ENCODE measurements at places on chromosomes 6 and 20.

GRCh38 chr6:157983406-157984119, 1.9 kb downstream of the SYNJ2 start:
- DNase-seq = no peak

- no peak for DNase-seq
Measured at GRCh38 chr6:117397536-117398227, 28.1 kb downstream of the ROS1 start.

DNA sequence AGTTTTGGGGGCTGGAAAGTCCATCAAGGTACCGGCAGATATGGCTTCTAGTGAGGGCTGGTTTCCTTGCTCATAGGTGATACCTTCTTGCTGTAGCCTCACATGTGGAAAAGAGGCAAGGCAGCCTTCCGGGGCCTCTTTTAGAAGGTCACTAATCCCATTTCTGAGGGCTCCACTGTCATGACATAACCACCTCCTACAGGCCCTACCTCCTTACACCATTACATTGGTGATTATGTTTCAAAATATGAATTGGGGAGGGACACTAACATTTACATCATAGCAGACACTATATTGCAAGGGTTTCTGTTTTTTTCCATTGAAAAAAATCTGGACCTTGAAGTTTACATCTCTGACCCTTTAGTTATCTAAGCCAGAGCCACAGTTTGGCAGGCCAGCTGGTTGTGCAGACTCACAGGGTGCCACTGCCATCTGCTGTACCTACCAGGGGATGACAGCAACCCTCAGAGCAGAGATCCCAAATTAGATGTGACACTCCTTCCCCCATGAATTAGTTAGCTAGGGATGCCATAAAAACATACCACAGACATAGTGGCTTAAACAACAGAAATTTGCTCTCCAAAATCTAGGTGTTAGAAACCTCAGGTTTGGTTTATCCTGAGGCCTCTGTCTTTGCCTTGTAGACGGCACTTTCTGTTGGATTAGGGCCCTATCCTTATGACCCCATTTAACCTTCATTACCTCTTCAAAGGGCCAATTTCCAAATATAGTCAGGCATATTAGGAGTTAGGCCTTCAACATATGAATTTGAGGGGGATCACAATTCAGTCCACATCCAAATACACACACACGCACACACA, 166.4 kb upstream of the RNF217 start:
- DNase-seq = no peak

DNA sequence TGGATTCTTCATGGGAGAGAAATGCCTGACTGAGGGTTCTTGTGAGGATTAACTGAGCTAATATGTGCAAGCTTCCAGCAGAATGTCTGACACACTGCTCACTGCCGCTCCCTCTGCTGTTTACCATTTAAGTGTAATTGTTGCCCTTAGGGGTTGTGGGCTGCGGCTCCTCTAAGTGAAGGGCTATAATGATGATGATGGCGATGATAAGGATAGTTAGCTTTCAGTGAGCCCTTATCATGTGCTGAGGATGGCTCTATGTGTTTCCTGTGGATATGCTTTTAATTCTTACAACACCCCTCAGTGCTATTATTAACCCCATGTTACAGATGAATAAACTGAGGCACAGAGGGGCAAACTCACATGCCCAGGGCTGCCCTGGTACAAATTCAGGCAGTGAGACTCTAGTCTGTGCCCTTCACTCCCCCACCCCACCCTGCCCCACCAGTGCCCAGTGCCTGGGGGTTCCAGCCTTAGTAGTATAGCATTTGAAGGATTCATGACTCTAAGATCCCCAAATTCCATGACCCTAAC, 33.4 kb downstream of the TGM2 start:
- DNase-seq = no peak

GRCh38 chr20:52104546-52105441, 86.8 kb downstream of the ZFP64 start:
- DNase-seq = peak; percentile 19

- no peak for DNase-seq
Measured at GRCh38 chr6:43093436-43094289, 17.5 kb downstream of the PTK7 start.

- DNase-seq = no peak
Measured at GRCh38 chr6:354631-355280, 36.8 kb upstream of the IRF4 start.

DNA sequence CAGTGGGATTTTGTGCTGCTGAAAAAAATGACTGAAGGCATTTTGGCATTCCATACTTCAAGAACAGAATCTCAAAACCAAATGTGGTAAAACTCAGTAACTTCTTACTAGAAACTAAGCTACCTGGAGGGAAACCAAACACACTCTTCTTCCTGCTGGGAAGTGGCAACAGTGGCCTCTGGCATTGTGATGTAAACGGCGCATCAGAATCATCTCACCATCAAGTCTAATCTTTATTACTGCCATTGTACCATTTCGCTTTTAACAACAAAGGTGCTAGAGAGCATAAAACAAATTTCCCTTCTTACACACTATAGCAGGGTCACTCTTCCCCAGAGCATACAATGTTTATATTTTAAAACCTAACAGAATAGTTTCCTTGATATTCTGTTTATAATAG, 101.6 kb upstream of the CEP162 start:
- DNase-seq = no peak

GRCh38 chr6:105045526-105045925, 88.6 kb downstream of the LIN28B start:
- DNase-seq = no peak

DNA sequence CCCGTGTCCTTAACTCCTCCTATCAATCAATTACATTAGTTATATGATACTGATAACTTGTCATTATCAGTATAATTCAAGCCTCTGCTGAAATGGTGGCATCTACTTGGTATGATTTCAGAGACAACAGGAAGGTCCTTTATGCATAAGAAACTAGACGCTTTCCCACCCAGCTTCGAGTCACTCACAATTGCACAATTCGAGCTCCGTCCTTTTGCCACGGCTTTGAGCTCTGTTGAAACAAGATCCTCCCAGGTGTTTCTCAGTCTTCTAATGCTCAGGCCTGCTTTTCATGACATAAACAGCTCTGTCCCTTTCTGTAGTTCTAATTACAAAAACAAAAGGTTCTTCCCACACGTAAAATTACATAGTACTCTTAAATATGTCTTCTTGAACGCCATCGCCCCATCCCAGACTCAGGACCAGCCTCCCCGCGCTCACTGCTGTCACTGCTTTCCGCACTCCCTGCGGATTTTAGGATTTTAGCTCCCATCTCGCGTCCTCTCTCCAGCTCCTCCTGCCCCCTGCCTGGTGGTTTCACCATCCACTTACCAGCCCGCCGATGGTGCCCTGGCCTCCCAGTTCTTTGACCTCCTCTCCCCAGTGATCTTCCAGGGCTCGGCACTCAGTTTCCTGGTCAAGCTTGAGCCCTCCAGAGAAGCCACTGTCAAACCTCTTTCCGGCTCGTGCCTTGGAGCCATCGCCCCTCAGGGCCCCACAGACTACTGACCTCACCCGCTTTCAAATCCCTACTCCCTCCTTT, 23.2 kb upstream of the PNPLA1 start:
- no peak for DNase-seq

- DNase-seq = no peak
Measured at GRCh38 chr20:47814632-47815415, 29.5 kb upstream of the SULF2 start.

DNA sequence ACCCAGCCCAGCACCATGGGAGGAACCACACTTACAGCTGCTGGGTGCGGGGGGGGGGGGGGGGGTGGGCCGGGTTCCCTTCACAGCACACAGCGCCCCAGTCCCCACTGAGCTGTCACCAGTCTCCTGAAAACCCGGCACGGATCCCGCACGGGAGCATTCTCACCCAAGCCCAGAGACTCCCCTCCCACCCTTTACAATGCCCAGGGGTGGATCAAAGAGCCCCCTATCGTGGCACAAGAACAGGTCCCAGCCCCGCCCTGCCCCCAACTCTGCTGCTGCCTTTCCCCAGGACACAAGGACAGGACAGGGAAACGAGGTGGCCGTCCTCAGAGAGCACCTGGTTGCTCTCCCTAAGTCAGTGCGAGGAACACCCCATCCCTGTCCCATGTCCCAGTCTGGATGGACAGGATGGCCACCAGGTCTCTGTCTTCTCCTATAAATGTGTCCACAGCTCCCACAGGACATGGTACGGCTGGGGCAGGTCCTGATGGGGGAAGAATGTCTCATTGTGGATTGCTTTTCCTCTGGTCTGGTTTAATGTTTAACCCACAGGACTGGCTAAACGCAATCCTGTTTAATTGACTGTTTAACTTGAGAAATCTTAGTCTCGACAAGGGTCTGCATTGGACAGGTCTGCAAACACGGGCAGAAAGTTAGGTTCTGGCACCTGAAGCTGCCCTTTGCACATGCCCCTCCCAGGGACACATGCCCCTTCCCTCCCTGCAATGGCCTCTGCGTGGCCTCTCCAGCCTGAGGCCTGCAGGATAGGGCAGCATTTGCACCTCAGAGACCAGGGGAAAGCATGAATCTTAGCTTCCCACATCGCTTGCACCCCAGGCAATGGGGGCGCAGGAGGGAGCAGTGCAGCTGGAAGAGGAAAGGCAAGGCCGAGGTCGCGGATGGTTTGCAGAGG, 45.3 kb downstream of the DACT2 start:
- no peak for DNase-seq

GRCh38 chr20:32967961-32968457, 36.2 kb downstream of the SUN5 start:
- no peak for DNase-seq

- no peak for DNase-seq
Measured at GRCh38 chr6:112984899-112985298, 637.8 kb downstream of the RFPL4B start.

GRCh38 chr6:39156801-39157200, 41.8 kb upstream of the SAYSD1 start:
- DNase-seq = no peak

DNA sequence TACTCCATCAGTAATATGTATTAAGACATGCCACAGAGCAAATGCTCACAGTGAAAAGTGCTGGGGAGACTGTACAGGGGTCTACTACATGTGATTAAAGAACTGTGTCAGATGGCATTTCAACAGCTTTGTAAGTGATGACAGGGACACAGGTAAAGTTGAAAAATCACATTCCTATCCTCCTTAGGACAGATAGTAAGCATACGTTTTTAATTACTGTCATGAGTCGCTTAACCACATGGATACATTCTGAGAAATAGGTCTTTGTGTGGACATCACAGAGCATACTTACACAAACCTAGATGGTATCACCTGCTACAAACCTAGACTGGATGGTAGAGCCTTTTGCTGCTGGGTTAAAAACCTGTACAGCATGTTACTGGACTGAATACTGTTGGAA, 645.8 kb upstream of the AGPAT4 start:
- DNase-seq = no peak

GRCh38 chr6:141401851-141402250, 730.9 kb upstream of the GJE1 start:
- no peak for DNase-seq

GRCh38 chr6:165674155-165675029, 11.4 kb upstream of the PDE10A start:
- no peak for DNase-seq

DNA sequence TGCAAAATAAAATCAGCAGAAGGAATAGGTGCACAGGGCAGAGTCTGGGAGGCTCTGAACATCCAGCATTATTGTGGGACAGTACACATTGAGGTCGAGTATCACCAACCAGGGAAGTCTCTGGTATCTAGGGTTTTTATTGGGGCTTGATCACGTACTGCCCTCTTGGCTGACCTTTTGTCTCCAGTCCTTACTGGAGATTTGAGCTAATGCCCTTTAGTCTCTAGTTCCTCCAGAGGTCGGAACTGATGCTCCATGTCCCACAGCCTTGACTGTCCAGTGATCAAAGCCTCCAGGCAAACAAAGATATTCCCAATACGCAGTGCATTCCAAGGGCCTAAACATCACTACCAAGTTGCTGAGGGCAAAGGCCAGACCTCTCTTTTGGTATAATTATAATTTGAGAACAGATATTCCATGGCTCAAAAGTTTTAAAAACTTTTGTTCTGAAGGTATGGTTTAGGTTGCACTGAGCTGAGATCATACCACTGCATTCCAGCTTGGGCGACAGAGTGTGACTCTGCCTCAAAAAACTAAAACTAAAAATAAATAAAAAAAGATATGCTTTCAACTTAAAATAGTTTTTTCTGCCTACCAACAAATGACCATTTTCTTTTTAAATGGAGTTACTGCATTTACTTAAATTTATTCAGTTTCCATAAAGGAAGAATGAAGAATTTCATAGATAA, 56.9 kb upstream of the DYNLRB1 start:
- no peak for DNase-seq

GRCh38 chr6:33298773-33299236, at the start of gene RGL2:
TSS of gene RGL2 (minus strand) at chr6:33298942. CDS start at chr6:33298610, 332 bp downstream.
- DNase-seq = no peak

- no peak for DNase-seq
Measured at GRCh38 chr6:149888093-149888492, 9.8 kb downstream of the RAET1E start.

DNA sequence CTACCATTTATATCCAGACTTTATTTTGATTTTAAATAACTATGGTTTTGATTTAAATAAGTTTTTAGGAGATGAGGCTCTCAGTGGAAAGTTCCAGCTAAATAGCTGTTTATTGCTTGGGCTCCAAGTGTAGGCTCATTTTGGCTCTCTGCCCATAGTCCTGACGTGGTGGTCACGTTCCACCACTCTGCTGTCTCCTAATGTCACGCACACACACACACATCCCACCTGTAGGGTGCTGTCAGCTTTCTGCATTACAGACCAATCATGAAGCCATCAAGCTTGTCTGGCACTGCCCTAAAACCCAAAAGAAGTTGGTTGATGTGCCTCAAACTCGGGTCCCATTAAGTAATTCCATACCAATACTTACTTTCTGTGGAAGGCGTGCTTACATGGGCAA, 45.4 kb downstream of the PANK2 start:
- DNase-seq = no peak

- no peak for DNase-seq
Measured at GRCh38 chr6:119506631-119507174, 157.1 kb upstream of the MAN1A1 start.

DNA sequence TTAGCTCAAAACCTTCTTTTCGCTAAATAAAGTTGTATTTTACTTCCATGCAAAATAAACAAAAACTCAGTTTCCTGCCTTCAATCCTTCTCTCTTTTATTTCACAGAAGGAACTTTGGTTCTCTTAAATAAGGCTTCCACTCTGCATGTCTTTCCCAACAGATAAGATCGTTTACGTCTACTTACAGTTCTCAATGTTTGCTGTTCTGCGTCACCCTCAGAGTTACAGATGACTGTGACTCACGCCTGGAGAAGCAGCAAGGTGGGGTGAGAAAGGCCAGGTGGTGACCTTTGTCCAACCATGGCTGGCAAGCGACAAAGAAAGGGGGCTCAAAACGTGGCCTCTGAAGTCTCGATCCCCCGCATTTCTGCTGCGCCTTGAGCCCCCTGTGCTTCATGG, 51.4 kb upstream of the RPS6KA2 start:
- no peak for DNase-seq

GRCh38 chr6:121520337-121521163, 85.1 kb downstream of the GJA1 start:
- no peak for DNase-seq

- no peak for DNase-seq
Measured at GRCh38 chr20:46883892-46884291, 10.8 kb upstream of the EYA2 start.

- no peak for DNase-seq
Measured at GRCh38 chr6:101509536-101509935, 116.0 kb downstream of the GRIK2 start.

- DNase-seq = no peak
Measured at GRCh38 chr6:146253691-146254090, 224.8 kb downstream of the GRM1 start.

Data from B cell (primary cell).